ENCODE measurements at places on chromosomes 4 and X.

- no peak for DNase-seq
Observed at GRCh38 chrX:155028877-155029291, 2.2 kb downstream of the FUNDC2 start.

- DNase-seq, result no peak
Observed at GRCh38 chr4:10069075-10069642, 47.4 kb downstream of the WDR1 start.

GRCh38 chr4:135464311-135464710 lies 1262.7 kb upstream of the PABPC4L start:
- DNase-seq, result no peak

DNA sequence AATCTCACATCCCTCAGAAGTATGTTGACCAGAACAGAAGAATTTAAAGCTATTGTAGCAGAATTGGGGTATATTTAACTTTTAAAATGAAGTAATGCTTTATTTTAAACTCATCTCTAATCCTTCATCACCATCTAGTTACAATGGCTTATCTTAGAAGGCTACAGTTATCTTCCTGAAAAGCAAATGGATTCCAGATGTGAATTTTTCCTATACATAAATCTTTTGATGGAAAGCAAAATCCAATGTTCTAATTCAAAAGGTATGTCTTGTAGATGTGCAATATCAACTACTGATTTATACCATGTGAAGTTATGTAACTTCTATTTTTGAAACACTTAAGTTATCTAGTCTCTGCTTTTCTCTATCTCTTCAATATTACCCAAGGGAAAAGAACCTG lies 47.6 kb downstream of the CCNG2 start:
- DNase-seq, result no peak

DNA sequence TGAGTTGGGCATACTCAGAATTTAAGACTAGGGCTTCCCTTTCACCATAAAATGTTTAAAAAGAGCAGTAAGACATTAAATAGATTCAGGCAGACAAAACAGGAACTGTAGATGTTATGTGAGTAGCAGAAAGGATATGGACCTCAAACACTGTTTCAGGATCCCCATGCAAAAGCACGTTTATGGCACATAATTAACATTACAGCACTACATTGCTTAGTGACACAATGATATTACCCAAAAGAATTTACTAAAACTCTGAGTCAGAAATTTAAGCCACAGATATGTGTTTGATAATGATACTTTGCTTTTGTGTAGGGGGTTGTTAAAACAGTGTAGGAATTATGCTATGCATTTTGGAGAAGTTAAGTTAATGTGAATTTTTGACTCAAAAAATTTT lies 266.3 kb downstream of the PDGFC start:
- no peak for DNase-seq

- DNase-seq, result no peak
Observed at GRCh38 chr4:55330241-55330640, 15.8 kb upstream of the SRD5A3 start.

- no peak for DNase-seq
Observed at GRCh38 chrX:6732101-6732500, 197.2 kb upstream of the VCX3A start.

GRCh38 chr4:172919269-172919668 lies 249.3 kb upstream of the GALNT7 start:
- no peak for DNase-seq
